ENCODE measurements at places on chromosomes 7 and 10.

DNA sequence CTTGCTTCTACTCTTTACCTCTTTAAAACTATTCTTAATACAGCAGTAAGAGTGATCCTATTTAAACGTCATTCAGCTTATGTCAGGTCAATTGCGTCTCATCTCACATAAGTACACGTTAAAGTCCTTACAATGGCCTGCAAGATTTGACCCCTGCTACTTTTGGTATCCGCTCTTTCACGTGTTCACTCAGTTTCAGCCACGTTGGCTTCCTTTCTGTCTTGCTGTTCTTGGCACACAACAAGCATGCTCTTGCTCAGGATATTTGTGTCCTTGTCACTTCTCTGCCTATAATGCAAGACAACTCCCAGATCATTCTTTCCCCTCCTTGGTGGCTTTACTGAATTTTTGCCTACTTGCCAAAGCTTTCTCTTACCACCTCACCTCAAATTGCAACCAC, 296.8 kb downstream of the PCLO start:
- no peak for DNase-seq

DNA sequence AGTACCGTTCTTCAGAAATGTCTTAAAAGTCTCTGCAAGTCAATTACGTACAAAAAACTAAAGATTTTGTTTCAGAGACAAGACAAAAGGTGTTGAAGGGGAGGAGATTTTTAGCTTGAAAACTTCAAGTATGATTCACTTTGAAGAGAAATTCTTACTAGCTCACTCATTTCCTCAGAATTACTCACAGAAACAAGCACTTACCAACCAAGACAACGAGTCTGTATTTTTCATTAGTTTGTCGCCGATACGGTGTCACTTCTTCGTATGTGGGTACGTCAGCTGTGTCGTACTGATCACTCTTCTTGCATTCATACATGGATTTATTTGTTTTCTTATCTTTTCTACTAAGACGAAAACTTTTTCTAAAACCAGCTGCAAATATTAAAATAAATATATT, 90.6 kb upstream of the ODAD2 start:
- DNase-seq = no peak

DNA sequence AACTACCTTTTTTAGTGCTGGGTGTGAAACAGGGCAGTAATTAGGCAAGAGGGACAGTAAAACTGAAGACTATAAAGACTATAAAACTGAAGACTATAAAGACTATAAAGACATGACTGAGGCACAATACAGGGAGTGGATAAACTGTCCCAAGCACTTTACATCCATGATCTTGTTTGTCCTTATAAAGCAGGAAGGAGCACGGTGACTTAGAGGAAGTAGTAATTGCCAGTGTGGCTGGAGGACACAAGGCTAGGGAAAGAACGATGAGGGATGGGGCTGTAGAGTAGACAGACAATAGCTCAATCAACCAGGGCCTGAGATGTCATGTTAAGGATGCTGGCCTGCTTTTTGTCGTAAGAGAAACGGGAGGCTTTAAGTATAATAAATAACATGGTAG, 26.0 kb downstream of the DNAJC12 start:
- DNase-seq = no peak

GRCh38 chr7:597348-598178, 77.9 kb upstream of the PDGFA start:
- no peak for DNase-seq

- DNase-seq = no peak
Observed at GRCh38 chr7:134693256-134693655, 46.6 kb downstream of the BPGM start.

DNA sequence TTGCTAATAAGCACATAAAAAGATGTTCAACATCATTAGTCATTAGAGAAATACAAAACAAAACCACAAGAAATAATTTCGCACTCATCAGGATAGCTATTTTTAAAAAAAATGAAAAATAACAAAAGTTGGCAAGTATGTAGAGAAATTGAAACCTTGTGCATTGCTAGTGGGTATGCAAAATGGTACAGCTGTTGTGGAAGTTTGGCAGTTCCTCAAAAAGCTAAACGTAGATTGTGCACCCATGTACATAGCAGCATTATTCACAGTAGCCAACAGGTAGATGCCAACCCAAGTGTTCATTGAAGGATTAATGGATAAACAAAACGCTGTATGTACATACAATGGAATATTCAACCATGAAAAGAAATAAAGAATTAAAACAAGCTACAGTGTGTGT, 35.3 kb upstream of the STARD3NL start:
- no peak for DNase-seq

DNA sequence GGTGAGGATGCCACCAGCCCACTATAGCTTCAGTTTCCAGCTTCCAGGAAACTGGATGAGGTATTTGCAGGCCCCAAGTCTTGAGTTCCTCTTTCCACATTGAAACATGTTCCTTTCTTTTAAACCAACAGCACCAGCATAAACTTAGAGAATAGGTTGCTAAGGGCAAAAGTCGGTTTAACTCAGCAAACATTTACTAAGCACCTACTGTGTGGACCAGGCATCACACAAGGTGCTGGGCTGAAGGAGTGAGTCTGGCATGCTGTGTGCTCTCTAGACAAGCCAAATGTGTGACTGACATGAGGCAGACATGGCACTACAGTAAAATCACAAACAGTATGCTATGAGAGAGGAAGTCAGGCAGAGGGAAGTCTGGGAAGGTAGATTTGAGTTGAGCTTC, 11.0 kb upstream of the RASSF4 start:
- DNase-seq = no peak

- no peak for DNase-seq
Observed at GRCh38 chr10:35637462-35637861, 4.6 kb downstream of the FZD8 start.

DNA sequence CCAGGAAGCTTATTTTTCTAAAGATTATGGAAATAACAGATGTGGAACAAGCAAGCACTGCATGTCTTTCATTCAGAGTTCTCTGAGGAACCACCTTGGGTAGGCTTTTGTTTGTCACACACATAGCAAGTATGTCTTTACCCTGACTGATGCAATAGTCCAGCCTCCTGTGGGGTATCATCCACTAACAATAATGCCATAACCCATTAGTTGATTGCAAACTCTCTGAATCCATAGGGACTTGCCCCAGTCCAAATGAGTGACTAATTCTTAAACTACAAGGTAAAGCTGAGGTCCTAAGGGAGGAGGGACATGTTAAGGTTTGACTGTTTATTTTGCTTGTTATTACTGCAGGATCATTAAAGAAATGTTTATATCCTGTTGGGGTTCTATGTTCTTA, 151.4 kb upstream of the PRPS1L1 start:
- DNase-seq = no peak

DNA sequence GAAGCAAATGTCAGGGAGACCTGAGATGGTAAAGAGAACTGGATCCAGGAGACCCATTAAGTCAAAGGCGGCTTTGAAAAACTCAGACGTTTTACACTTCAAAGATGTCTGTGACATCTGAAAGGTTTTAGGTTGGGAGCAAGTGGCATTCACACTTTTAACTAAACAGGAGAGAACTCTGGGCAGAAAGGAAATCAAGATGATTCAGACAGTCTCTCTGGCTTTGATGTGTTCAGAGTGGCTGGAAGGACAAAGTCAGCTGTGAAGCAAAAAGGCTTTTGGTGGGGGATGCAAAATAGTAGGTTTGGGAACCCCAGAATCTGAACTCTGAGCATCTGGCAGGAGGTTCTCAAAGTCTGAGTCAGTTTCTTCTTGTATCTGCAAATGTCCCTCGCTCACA, 66.6 kb downstream of the PRKCQ start:
- no peak for DNase-seq

- no peak for DNase-seq
Observed at GRCh38 chr7:129617178-129617577, 5.7 kb downstream of the NRF1 start.

- DNase-seq = no peak
Observed at GRCh38 chr7:4790516-4790991, 15.1 kb downstream of the AP5Z1 start.

DNA sequence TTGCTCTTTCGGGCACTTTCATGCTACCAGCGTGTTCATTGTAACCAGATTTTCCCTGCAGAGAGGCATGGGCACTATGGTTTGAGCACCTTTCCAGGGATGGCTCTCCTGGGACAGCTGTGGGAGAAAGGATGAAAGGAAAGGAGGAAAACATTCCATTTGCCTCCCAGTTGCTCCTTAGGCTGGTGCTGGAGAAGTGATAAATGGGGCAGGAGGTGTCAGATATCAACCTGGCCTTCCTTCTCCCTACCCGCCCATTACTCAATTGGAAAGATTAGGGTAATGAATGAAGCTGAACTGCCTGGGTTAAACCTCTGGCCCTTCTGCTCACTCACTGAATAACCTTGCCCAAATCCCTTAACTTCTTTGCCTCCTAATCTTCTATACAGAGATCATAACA, 228.4 kb downstream of the PLXNA4 start:
- DNase-seq = no peak

DNA sequence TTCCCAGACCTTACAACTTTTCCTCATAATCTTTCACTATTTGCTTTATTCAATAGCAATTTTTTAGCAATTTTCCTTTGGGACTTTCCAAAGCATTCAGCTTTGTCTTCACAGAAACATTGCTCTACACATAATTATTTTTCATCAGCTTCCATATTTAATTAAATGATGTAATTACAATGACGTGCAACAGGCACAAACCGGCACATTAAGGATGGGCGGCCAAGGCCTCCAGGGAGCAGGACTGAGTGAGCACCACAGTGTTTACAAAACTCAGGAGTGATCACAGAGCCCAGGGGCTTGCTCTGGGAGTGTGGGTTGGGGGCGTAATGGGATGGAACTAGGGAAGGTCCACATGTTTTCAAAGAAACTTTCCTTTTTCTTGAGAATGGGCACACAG, 69.8 kb downstream of the MAD1L1 start:
- DNase-seq = no peak

- DNase-seq = no peak
Observed at GRCh38 chr7:134452991-134453473, 5.9 kb downstream of the AKR1B1 start.

DNA sequence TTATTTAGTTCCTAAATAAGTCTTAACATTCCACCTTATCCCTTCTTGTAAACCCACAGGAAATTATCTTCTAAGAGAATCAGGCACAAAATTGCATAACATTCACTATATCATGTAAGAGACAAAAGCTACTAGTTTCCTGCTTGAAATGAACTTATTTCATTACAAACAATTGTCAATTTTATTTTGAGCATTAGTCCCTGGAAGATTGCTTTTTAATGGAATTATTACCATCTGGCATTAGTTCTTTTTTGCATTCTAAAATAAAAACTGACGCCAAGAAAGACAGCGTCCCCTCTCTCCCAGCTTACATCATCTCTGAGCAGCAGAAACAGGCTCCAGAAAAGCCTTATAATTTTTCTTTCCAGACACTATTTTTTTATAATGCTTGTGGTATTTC, 121.8 kb downstream of the NOC3L start:
- DNase-seq = no peak

DNA sequence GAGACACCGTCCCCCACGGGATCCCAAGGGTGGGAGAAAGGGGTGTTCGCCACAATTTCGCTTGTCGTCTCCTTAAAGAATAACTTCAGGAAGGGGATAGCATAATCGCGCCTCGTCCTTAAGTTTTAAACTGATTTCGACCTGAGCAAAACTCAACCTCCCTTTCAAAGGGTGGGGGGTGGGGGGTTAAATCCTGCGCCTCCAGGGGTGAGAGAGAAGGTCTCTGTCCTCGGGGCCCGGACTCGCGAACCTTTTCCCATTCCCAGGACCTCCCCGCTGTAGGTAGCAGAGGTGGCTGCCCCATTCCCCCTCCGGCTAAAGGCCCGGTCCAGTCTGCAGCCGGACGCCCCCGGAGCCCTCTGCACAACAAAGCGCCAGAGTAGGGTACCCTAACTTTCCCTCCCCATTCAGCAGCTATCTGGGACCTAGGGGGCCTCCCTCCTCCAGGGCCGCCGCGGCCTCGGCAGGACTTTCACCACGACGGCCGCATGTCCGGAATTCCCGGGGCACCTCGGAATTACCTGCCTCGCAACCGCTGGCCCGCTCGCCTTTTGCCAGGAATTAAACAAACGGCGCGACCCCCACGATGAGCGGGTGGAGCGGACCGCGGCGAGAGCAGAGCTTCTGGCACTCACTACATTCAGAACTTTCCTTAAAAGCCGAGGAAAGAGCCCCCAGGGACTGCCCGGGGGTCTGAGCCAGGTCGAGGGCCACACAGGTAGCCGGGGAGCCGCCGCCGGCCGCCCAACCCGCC, 1.7 kb downstream of the CDK6 start:
- no peak for DNase-seq

DNA sequence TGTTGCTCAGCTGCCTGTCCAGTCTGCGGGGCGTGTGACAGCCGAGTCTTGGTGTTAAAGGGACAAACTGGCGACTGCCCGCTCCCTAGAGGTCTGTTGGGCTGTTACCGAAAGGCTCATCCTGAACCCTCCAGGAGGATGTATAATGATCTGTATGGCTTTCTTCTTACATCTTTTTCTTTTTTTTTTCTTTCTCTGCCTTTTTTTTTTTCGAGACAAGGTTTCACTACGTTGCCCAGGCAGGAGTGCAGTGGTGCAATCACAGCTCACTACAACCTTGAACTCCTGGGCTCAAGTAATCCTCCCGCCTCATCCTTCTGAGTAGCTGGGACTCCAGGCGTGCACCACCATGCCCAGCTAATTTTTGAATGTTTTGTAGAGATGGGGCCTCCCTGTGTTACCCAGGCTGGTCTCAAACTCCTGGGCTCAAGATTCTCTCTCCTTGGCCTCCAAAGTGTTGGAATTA, 857 bp downstream of the INTS15 start:
- no peak for DNase-seq

GRCh38 chr10:71232089-71232998, 20.0 kb downstream of the UNC5B start:
- DNase-seq = peak; percentile 72

DNA sequence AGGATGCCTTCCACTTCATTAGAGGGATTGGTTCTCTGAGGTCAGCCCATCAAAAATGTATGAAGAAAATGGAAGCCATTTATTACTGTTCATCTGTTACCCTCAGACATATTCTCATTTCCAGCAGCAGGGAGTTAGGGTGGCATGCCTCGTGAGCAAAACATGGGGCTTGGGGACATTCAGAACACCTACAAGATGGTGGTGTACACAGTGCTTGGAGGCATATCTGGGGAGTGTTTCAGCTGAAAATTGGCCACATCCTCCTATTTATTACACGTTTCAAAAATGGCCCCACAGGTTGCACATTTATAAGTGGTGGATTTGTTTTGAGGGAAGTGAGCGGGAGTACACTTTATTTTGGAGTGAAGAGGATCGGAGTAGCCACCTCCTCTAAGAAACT, 93.4 kb downstream of the SPAG6 start:
- DNase-seq = no peak

- no peak for DNase-seq
Observed at GRCh38 chr7:1053816-1054370, 9.5 kb downstream of the GPR146 start.

DNA sequence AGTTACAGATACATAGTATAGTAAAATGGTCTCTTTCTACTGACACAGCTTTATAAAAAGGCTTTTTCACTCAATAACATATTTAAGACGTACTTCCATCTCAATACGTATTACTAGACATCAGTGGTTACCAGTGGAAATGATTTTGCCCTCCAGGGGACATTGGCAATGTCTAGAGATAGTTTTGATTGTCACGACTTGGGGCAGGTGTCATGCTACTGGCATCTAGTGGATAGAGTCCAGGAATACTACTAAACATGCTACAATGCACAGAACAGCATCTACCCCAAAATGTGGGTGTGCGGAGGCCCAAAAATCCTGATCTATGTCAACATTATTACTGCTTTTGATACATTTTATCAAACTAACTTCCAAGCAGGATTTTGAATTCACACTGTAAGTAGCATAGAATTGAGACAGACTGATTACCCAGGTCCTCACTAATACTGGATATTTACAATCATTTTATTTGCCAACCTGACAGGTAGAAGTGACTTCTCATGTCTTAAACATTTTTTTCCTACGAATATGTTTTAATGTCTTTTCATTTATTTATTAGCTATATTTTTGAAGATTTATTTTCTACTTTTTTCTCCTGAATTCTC, 53.8 kb downstream of the HGF start:
- DNase-seq = peak; percentile 62
